ENCODE measurements at places on chromosomes 13 and 19.

- no peak for DNase-seq
Measured at GRCh38 chr19:11437955-11438354, 2.5 kb downstream of the PRKCSH start.

GRCh38 chr13:44507639-44508038, 68.5 kb downstream of the TSC22D1 start:
- DNase-seq: no peak

- no peak for DNase-seq
Measured at GRCh38 chr19:1410136-1410786, 2.9 kb downstream of the DAZAP1 start.

GRCh38 chr13:34066344-34066743, 248.4 kb downstream of the RFC3 start:
- DNase-seq: no peak

DNA sequence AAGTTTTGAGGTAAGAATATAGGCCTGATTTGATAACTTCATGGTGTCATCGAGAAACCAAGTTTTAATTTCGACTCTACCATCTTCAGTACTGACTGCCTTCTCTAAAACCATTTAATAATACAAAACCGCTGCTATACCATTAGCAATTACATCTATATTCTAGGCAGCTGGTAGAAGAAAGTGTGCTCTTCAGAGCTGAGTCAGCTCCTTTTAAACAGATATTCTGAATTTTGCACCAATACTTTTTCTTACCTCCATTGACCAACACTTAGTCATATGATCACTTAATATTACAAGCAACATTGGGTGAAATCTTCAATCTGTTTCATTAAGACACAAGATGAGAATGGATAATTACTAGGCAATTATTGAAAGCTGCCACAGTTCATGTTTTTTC, 1667.8 kb downstream of the PCDH9 start:
- DNase-seq: no peak

DNA sequence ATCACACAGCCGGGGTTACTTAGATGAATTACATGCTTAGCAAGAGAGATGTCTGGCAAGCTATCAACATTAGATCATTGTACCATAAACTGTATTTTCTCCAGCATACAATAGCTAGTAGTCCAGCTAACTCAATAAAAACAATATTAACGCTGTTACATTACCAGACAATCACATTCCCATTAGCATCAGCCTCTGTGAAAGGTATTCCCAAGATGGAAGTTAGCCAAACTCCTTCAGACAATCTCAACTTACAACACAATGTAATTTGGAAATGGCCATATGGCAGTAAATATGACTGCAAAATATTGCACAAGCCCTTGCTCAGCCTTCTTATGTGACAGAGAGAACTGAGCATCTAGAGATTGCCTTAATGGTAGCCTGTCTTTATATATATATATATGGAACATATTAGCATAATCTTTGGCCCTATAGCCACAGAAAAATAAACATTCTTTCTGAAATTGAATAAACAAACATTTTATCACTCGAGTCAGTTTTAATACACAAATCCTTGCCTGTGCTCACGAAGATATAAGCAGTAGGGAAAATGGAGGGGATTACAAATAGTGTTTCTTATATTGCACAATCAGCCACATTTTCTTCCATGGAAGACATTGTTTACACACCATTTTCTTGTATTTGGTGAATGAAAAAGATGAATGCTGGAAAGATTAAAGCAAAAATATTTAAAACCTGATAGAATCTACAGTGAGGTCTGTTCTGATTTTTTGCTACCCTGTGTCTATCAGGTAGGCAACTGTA, 1060.5 kb downstream of the DIAPH3 start:
- no peak for DNase-seq

DNA sequence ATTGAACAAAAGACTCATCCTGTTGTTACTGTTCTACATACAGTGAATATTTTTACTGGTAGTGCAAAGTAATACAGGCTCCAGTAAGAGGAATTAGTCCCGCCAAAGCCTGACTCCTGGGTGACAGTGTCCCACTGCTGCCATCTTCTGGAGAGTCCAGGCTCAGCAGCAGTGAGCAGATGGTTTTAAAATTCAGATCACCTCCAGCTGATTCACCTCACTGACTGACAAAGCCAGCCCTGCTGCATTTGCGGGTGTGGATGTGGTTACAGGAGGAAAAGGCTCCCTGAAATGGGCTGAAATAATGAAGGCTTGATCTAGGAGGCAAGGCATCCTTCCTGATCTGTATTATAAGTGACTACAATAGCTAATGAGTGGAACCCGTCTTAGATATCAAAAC, 18.3 kb downstream of the PABPC3 start:
- no peak for DNase-seq

GRCh38 chr13:80572923-80573316, 232.0 kb upstream of the SPRY2 start:
- no peak for DNase-seq

DNA sequence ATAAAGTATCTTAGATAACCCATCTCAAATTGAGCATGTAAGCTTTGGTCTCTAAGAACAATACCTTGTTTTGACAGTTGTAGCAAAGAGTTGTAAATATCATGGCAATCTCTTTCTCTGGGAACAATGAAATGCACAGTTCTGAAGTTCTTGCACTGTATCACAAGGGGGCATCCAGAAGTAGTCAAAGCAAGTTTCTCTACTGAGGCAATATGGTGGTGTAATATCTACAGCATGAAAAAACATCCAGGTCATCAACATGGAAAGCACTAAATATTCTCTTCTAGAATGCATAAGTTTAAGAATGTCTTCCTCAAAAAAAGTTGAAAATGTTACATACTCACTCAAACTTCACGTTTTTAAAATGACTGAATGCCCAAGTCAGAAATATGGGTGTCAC, 19.6 kb downstream of the MTMR6 start:
- no peak for DNase-seq

- no peak for DNase-seq
Measured at GRCh38 chr13:112066624-112067004, 335 bp upstream of the SOX1 start.

- DNase-seq: no peak
Measured at GRCh38 chr19:30076751-30077670, 135.0 kb downstream of the URI1 start.

- DNase-seq: no peak
Measured at GRCh38 chr13:54841682-54842081, 1813.1 kb downstream of the OLFM4 start.

DNA sequence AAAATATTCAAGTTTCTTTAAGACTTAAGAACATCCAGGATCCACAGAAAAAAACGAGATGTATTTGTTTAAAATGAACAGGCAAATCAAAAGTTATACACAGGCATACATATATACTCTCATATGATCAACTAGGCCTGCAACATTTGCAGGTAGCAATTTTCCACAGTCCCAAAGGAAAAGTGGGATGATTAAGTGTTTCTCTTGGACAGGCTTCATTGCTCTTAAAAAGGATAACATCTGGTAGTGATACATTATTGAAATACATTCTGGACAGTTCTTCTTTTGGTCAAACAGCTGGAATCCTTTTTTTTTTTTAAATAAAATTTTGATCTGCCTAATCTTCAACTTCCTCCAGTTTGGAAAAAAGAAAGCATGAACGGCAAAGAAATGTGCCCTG, 114.8 kb upstream of the TDRD3 start:
- DNase-seq: no peak

DNA sequence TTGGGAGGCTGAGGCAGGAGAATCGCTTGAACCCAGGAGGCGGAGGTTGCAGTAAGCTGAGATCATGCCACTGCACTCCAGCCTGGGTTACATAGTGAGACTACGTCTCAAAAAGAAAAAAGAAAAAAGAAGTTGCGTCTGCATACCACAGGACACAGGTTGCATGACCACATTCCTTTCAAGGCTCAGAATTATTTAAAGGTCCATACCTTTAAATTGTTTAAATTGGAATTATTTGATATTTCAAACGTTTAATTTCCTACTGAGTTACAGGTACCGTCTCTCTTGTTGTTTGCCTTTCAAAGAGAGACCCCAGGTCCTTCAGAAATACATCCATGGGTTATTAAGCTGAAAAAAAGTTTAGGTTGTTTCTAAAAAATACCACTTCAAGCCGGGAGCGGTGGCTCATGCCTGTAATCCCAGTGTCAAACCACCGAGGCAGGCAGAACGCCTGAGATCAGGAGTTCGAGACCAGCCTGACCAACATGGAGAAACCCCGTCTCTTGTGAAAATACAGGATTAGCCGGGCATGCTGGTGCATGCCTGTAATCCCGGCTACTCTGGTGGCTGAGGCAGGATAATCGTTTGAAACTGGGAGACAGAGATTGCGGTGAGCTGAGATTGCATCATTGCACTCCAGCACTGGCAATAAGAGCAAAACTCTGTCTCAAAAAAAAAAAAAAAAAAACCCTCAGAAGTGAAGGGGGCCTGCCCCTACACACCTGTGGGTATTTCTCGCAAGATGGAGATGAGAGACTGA, 18.6 kb downstream of the ZNF816 start:
- no peak for DNase-seq

DNA sequence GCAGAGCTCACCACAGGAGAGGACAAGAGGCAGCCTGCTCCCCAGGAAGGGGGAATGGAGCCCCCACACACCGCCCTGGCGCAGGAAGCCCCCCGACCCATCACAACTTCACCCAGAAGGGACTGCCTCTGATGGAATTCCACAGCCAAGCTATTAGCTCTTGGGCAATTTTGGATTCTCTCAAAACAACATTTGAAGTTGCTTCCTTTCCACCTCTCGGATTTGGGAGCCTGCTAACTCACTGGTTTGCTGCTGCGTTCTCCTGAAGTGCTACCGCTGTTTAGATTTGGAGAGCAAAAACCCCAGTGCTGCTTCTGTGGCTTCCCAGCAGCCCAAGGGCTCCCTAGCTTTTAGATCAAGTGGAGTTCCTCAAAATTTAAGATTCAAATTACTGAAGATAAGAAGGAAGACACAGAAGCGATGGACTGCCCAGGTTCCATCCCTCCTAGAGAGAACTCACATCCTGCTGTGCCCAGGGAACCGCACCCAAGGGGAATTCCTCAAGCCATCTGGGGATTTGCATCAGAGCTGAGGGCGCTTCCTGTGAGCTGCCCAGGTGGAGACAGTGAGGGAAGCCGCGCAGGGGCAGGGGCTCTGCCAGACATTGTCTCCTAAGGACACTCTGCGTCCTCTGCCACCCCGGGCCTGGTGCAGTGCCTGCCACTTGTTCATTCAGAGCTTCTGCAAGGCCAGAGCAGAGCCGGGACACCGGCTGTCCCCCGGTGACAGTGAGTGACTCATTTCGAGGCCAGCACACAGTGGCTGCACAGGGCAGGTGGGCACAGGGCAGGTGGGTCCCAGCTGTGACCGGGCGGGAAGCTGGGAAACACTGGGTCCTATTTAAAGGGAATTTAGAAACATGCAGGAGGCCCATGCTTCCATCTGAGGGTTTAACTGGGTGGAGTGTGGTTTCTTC, 45.5 kb downstream of the COL4A1 start:
- DNase-seq: no peak

DNA sequence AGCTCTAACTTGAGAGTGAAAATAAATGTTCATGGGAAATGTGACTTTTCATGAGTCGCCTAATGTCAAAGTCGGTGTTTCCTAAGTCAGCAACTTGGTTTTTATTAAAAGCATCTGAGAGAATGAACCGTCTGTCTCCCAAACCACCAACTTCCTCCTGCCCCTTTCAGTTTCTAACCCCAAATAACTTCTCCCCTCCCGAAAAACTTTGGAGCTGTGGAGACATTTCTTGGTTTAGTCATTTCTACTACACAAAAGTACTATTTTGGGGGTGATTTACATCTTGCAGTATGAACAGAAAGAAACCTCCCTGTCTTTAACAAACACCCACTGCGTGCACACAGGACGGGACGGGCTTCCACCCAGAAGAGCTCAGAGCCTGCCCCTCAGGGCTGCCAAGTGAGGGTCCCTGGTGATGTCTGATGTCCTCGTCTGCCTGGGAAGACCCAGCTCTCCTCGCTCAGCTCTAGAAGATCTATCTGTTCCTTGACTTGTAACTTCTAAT, 65.0 kb downstream of the RASA3 start:
- no peak for DNase-seq

GRCh38 chr19:19098703-19099632, 35.2 kb downstream of the SLC25A42 start:
- DNase-seq: no peak

DNA sequence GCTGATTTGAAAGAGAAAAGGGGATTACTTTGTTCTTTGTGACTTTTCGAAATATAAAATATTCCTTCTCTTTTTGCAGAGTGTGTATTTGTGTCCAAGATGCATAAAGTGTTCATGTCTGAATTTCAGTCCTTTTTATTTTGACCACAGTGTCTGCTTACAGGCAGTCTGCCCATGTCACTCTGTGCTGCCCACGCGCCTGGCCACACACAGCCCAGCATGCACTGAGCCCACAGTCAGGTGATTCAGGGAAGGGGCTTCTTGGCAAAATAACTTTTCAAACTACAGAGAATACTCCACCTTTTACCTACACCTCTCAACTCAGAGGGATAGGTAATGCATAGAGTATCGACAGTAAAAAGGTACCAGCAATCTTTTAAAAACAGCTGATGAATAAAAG, 142.5 kb upstream of the TRPC4 start:
- no peak for DNase-seq

GRCh38 chr13:85379433-85379832, 419.8 kb downstream of the SLITRK6 start:
- DNase-seq: no peak

DNA sequence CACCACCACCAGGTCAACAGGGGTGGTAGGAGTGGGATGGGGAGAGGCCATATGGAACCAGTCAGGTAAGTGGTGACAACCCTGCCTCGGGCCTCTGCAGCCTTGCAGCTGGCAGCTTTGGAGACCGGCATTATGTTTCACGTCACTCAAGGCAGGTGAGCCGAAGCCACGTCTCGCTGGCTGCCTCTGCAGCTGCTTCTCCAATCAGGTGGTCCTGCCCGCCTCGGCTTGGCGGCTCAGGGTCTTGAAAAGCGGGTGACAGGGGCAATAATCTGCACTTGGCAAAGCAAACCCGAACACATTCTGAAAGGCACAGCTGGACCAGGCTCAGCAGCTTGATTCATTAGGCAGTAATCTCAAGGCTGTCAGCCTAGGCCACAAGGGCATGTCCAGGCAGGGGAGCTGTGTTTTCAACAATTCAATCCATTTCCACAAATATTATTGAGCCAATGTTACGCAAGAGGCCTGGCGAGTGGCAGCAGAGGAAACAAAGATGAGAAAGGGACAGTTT, 77.4 kb upstream of the PCDH8 start:
- no peak for DNase-seq

DNA sequence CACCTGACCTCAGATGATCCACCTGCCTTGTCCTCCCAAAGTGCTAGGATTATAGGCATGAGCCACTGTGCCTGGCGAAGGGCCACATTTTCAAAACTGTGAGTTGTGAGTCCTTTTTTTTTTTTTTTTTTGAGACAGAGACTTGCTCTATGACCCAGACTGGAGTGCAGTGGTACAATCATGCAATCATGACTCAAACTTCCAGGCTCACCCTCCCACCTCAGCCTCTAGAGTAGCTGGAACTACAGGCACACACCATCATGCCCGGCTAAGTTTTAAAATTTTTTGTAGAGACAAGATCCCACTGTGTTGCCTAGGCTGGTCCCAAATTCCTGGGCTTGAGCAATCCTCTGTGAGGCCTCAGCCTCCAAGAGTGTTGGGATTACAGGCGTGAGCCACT, 3.8 kb upstream of the MYPOP start:
- DNase-seq: no peak

GRCh38 chr19:18504886-18505610, 16.8 kb downstream of the ELL start:
- DNase-seq: no peak

- no peak for DNase-seq
Measured at GRCh38 chr19:23913931-23914330, 755 bp upstream of the ZNF726 start.

Measured in cortex of kidney (tissue), 1 donor.